ENCODE measurements at places on chromosomes 1 and 21.

GRCh38 chr1:217891966-217892365 is 260.8 kb downstream of the SPATA17 start:
- no peak for DNase-seq

- no peak for DNase-seq
Measured at GRCh38 chr1:74824497-74825107, 91.7 kb downstream of the TYW3 start.

DNA sequence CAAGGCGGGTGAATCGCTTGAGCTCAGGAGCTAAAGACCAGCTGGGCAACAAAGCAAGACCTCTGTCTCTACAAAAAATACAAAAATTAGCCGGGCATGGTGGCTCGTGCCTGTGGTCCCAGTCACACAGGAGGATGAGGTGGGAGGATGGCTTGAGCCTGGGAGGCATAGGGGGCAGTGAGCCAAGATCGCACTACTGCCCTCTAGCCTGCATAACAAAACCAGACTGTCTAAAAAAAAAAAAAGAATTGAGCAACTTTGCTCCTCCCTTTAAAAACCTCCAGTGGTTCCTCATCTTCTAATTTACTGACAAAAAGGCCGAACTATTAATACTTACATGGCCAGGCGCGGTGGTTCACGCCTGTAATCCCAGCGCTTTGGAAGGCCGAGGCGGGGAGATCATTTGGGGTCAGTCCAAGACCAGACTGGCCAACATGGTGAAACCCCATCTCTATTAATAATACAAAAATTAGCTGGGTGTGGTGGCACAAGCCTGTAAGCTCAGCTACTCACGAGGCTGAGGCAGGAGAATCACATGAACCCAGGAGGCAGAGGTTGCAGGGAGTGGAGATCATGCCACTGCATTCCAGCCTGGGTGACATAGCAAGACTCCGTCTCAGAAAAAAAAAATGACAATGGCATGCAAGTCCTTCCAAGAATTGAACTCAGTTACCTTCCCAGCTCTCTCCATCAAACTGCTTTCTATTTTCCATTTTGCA is 4.4 kb downstream of the ACBD3 start:
- peak; percentile 32 for DNase-seq

DNA sequence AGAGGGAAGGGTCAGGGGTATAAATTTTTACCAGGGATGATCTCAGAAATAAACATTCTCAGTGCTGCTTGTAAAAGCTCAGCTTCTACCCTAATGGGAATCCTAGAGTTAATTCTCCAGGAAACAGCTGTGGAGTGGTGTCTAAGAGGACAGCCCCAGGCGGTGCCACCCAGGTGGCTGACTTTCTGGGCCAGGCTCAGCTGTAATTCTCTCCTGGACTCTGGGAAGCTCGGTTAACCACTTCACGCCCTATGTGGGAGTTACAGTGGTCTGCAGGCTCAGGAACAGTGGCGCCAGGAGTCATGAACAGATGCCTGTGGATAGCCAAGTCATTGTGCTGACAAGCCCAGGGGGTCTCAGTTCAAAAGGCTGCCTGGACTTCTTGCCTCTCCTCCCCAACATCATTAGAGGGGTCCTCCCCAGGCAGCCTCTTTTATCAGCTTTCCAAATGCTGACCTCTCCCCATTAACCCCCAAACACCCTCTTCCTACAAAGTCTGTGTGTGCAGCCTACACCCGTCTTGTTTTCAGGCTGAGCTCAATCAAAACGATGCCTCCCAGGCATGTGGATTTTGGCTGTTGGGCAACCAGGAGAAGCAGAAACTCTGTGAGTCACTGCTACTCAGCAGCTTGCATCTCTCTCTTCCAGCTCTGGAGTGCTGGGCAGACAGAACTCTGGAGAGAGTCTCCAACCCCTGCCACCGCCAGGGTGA is 1.2 kb downstream of the HHIPL2 start:
- no peak for DNase-seq

- DNase-seq: peak; percentile 62
Measured at GRCh38 chr1:154502744-154503115, 518 bp upstream of the SHE start.

- no peak for DNase-seq
Measured at GRCh38 chr1:61334718-61335589, 252.6 kb downstream of the NFIA start.

DNA sequence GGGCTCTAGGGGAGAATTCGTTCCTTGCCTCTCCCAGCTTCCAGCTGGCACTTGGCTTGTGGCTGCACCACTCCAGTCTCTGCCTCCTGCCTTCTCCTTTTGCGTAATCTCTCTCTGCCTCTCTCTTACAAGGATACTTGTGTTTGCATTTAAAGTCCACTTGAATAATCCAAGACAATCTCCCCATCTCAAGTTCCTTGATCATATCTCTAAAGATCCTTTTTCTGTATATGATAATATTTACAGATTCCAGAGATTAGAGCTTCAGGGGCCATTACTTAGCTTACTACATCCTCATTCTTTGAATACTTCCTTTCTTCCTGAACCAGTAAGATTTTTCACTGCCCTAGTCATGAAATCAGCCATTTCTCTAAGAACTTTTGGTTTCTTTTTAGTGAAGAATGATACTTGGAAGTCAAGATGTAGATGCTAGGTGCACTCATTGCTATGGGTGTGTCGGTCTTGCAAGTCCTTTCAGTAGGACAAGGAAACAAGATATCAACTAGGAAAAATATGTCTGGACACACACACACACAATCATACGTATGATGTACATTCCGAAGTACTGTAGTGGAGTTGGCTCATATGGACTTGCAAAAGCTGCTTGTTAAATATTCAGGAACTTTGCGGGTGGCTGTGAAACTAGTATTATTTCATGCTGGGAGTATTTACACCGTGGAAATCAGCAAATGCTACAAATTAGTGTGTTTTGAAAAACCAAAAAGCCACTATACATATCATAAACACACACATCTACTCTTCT is 20.8 kb upstream of the RLF start:
- DNase-seq: no peak

- DNase-seq: no peak
Measured at GRCh38 chr1:35058988-35059387, 20.2 kb upstream of the ZMYM1 start.

- no peak for DNase-seq
Measured at GRCh38 chr1:212461916-212462660, 29.4 kb downstream of the NENF start.

GRCh38 chr1:40653851-40654537 is 11.5 kb downstream of the RIMS3 start:
- peak; percentile 73 for DNase-seq

DNA sequence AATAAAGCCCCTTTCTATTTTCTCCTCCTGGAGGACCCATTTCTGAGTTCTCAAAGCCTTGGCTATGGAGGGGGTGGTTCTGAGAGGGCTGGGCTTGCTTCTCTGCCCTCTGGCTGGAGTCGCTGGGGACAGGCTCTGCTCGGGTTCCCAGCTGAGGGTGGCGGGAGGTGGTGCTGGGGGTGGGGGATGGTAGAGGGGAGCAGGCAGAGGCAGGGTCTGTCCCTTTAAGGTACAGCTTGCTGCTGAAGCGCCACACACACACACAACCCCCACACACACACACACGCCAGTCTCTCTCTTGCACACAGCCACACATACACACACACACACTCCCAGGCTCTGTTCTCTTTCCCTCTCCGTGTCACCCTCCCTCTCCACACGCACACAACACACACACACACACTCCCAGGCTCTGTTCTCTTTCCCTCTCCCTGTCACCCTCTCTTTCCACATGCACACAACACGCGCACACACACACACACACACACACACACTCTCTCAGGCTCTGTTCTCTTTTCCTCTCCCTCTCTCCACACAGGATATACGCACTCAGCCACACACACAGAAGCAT is 69.8 kb upstream of the SSBP3 start:
- DNase-seq: peak; percentile 57

- no peak for DNase-seq
Measured at GRCh38 chr1:200223613-200224012, 186.2 kb downstream of the ZNF281 start.

DNA sequence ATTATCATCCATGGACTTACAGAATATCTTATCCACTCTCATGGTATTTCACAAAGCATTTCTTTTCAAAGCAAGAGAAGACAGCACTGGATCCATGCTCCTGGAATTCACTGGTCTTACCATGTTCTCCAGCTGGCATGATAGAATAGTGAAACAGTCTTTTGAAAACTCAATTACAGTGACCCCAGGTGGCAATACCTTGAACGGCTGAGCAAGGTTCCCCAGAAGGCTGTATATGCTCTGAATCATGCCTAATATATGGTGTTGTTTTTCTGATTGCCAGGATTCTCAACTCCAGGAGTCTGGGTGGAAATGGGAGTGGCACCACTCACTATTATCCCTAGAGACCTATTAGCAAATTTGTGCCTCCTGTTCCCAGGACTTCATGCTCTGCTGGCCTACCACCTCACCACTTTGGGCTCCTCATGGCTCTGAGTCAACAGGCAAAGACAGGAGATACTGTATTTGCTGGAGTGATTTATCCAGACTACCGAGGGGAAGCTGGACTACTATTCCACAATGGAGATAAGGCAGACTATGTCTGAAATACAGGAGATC is 87.6 kb downstream of the CATSPERE start:
- no peak for DNase-seq

DNA sequence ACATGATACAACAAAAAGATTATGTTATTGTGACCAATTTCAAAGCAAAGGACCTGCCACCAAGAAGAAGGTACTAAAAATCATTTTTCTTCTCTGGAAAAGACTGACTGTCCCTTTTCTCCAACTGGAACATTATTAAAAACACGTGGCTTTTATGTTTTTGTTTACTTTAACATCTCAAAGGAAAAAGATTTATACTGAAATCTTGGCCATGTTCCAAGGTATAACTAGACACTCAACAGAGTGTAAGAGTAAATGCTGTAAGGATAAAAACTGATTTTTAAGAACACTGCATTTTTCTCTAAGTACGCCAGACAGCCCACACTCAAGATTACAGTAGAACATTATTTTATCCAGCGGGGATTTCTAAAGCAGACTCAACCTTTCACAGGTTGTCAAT is 62.1 kb downstream of the BRWD1 start:
- DNase-seq: no peak

GRCh38 chr1:211326528-211327345 is at the start of gene TRAF5:
Gene TRAF5 (plus strand): TSS chr1:211326833. CDS start chr1:211353240, 26,407 bp downstream.
- DNase-seq: peak; percentile 67

- no peak for DNase-seq
Measured at GRCh38 chr1:69842326-69842725, 274.6 kb downstream of the LRRC7 start.

DNA sequence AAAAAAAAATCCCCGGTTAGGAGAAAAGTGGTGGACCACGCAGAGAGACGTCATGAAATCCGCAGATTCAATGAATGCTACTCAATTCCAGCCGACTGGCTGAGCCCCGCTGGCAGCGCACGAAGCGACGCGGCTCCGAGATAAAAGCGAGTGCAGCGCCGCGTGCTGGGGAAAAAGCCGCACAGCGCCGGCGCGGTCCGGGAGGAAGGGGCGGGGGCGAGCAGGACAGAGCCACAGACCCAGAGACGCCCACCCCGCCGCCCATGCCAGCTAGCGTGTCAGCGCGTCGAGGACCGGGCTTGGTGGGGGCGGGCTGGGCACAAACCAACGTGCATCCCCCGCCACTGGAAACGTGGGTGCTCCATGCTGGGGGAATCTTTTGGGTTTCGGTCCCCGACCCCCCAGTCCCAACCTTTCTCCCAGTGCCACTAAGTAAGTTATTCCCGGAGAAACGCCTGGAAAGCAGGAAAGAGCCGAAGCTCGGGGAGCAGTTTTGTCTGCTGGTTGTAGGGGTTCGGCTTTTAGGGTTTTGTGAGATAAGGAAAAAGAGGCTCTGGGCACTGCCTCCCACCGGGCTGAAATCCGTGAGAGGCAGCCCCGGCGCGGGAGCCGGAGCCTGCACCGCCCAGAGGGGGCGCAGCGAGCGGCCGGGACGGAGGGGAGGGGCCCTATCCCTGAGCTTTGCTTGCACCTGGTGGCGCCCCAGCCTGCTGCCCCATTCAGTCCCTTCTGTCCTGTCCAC is at the start of gene KCNJ6:
Gene KCNJ6 (minus strand): TSS at position 148 of the 742 bp plus-strand sequence. CDS start 75,775 bp downstream, outside the sequence.
- peak; percentile 87 for DNase-seq

DNA sequence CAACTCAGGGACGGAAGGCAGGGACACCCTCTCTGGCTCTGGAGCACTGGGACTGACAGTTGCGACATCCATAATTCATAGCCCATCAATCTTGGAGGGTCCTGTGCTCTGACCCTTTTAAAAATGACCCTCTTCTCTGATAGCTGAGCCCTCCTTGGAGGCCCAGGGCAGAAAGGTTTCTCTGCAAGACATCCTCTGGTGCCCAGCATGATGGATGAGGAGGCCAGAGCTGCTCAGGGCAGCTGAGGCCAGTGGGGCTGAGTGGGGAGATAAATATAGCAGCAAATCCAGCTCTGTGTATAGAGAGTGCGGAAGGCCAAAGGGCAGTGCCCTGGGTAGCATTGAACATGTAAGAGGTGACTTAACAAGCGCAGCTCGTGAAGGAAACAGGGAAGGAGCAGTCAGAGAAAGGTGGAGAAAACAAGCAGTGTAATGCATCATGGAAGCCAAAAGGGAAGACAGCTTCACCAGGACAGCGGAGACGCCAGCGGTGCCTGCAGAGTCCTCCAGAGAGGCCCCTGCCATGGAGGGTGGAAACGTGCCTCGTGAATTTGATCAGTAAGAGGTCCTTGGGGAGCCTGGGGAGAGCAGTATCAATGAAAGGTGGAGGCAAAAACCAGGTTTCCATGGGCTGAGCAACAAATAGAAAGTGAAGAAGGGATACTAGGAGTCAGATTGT is 50.4 kb upstream of the FMOD start:
- DNase-seq: no peak

DNA sequence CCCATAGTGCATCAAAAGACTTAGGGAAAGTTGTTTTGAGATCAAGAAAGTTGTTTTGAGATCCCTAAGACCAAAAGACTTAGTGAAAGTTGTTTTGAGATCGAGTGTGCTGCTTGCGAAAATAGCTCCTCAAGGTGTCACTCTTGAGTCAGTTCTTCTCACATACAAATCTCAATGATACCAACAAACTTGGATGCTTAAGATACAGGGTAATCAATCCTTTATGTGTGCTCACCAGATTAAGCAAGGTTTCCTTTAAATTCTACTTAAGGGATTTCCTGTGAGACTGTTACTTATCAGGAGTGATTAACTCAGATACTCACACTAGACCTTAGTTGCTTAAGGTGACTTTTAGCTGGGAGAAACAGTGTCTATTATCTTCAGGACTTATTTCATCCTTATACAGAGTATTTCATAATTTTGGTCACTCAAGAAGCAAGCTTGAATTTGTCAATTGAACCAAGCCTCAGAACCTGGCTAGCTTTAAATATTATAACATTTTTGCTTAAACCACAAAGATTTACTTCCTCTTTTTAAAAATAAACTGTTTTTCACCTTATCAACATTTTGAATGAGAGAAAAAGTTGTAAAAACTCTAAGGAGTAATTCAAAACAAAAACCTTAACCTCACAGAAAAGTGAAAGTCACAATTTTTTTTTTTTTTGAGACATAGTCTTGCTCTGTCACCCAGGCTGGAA is 8.0 kb upstream of the RLF start:
- DNase-seq: no peak

GRCh38 chr1:234315588-234315987 is 57.7 kb upstream of the COA6 start:
- no peak for DNase-seq
